Glomerular endothelial cell (primary cell): ENCODE measurements at places on chromosomes 5 and 9. TPM values are rescaled to one million over a fixed set of nuclear protein-coding genes. Genes with fewer than 3 reads are reported as not detected.

- DNase-seq, result no peak
These were observed 360.7 kb downstream of the ARHGEF28 start for GRCh38 chr5:73986729-73987128.

DNA sequence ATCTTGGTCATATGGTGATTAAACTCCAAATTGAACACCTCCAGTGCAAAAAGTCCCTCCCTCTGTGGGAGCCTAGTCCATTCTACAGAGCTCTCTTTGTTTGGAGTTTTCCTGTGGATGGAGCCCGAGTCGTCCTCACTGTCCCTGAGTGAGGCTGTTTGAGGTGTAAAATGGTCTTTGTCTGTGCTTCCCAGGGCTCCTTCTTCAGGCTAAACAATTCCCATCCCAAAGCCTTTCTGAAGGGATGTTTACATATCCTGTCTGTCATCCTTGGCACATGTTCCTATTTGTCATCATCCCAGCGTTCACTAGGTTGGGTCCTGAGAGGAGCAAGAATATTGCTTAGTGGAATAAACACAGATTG, 68.9 kb downstream of the COL27A1 start:
- DNase-seq, result no peak

- no peak for DNase-seq
These were observed 17.8 kb downstream of the SH3TC2 start for GRCh38 chr5:149045089-149045460.

DNA sequence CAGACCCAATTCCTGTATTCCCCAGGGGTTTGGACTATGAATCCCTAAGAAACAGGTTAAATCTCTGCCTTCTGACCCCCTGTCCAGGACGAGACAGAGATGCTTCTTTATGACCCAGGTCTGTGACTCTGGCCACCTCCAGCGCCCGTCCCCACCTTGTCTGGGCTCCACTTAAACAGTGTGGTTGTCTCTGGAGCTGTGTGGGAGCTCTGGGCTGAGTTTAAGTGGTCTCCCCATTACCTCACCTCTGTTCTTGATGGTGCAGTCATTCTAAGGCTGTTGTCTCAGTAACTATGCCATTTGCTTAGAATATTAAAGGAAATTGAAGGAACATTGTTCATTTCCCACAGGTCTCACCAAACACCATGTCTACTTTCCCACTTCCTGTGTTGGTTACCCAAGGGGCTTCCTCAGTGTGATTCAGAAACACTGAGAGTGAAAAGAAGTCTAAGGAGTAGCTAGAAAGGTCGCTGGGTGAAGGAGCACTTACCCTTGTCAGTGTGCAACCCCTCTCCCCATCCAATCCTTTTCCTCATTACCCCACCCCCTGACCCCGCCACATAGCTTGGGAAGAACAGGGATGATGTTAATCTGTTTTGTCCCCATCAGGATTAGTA, 127.8 kb upstream of the CKMT2 start:
- no peak for DNase-seq

- no peak for DNase-seq
These were observed 100.4 kb downstream of the ZNF354C start for GRCh38 chr5:179160584-179160983.

- DNase-seq, result no peak
These were observed 654.5 kb downstream of the CETN3 start for GRCh38 chr5:89755024-89755423.

- DNase-seq, result no peak
These were observed 18.9 kb upstream of the PDZD2 start for GRCh38 chr5:31620026-31620425.

DNA sequence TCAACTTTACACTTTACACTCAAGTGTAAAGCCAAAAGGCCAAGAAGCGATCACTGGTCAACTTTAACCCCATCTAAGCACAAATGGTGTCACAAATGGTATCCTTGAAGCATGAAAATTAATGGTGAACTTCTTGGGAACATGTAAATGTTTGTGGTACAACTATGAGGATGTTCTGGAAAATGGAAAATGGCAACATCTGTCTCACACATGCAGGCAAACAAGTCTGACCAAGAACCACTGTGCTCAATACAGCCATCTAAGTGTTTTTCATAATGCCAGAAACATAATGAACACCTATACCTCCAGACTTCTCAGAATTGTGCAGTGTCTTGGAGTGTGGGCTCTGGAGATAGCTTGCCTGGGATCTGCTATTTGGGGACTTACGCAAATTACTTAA, 171.0 kb downstream of the GLIS3 start:
- no peak for DNase-seq

DNA sequence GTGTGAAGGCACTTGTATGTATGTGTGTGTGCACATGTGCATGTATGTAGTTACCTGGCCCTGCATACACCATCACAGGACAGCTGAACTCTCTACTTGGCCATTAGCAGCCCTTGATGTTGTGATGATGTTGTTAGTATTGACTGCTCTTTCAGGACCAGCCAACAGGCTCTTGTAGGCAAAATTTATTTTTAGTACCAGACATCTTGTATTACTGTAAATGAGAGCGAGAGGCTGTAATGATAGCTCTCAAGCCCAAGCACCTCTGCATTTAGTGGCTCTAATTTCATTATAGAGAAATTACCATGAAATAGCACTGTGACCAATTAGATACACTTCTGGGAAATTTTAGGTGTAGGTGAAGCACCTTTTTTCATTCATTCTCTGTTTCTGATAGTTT, 158.0 kb downstream of the SMARCA2 start:
- no peak for DNase-seq

DNA sequence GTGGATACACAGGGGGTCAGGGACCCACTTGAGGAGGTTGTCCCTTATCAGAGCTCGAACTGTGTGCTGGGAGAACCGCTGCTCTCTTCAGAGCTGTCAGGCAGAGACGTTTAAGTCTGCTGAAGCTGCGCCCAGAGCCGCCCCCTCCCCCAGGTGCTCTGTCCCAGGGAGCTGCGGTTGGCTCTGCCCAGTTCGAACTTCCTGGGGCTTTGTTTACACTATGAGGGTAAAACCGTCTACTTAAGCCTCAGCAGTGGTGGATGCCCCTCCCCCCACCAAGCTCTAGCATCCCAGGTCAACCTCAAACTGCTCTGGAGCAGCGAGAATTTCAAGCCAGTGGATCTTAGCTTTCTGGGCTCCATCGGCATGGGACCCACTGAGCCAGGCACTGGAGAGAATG, 15.9 kb downstream of the SRD5A1 start:
- DNase-seq, result no peak

GRCh38 chr5:73969195-73970036, 343.4 kb downstream of the ARHGEF28 start:
- DNase-seq, result no peak

GRCh38 chr9:124693403-124693802, 77.7 kb downstream of the NR6A1 start:
- no peak for DNase-seq

- DNase-seq, result no peak
These were observed 179.8 kb downstream of the DOCK8 start for GRCh38 chr9:394347-395052.

DNA sequence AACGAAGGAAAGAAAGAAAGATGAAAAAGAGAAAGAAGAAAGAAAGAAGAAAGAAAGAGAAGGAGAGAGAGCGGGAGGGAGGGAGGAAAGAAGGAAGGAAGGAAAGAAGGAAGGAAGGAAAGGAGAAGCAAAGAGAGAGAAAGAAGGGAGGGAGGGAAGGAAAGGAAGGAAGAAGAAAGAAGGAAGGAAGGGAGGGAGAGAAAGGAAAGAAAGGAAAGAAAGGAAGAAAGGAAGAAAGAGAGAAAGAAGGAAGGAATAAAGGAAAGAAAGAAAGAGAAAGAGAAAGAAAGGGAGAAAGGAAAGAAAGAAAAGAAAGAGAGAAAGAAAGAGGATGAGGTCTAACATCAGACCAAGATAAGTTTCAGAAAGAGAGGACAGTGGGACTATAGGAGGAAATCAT, 9.0 kb upstream of the ANKRD34B start:
- DNase-seq, result no peak

Gene TAL2
- total RNA-seq, result not detected in 2 replicates

Gene ADGRD2
- not detected in 2 replicates for total RNA-seq

Gene HTR4
- not detected in 2 replicates for total RNA-seq

Gene TAF7
- total RNA-seq, result 51.0 and 52.6 TPM in 2 replicates

Gene SHOC1
- total RNA-seq, result 0.06 TPM in 1 of 2 replicates, not detected in the other

Gene STPG3
- total RNA-seq, result not detected in 2 replicates

Gene HNRNPA0
- 10.2 and 15.0 TPM in 2 replicates for total RNA-seq

Gene STC2
- 38.4 and 49.4 TPM in 2 replicates for total RNA-seq

Gene NUTM2G
- total RNA-seq, result not detected in 2 replicates
